Inflammatory macrophage treated with lipopolysaccharide for 4 hours (primary cell): ENCODE measurements at places on chromosomes 6 and 20.

DNA sequence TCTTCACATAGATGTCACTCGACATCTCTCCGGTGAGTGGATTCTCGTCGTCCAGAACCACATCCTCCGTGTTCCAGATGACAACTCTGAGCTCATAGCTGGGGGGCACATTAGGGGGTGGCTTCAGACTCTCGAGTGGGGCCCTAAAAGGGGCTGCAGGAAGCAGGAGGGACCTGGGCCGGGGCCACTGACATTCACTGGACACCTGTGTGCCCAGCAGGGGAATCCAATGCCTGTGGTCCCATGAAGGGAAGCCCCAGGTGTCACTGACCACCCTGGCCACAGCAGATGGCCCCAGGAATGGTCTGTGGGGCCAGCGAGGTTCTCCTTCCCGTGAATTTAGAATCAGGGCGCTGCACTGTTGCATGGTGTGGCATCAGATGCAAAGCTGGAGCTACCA is 18.7 kb downstream of the ERGIC3 start:
- no peak for DNase-seq

DNA sequence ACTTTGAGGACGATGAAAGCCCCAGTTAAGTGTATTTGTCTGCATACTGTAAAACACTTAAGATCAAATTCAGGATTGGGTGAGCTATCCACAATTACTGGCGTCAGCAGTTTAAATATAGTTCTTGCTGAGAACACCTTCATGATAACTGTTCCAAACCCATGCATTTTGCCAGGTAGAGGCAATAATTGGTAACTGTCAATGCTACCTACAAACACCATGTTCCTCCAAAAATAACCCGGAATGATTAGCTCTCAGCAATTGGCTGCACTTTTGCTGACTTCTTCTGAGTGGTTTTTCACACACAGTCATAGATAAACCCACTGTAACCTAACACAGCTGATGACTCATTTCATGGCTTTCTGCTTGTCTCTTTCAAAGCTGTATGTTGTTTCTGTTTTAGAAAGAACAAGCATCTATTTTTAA is 1358.6 kb upstream of the GJE1 start:
- DNase-seq = no peak

GRCh38 chr6:166244353-166245045 is 63.7 kb downstream of the PRR18 start:
- DNase-seq = no peak

DNA sequence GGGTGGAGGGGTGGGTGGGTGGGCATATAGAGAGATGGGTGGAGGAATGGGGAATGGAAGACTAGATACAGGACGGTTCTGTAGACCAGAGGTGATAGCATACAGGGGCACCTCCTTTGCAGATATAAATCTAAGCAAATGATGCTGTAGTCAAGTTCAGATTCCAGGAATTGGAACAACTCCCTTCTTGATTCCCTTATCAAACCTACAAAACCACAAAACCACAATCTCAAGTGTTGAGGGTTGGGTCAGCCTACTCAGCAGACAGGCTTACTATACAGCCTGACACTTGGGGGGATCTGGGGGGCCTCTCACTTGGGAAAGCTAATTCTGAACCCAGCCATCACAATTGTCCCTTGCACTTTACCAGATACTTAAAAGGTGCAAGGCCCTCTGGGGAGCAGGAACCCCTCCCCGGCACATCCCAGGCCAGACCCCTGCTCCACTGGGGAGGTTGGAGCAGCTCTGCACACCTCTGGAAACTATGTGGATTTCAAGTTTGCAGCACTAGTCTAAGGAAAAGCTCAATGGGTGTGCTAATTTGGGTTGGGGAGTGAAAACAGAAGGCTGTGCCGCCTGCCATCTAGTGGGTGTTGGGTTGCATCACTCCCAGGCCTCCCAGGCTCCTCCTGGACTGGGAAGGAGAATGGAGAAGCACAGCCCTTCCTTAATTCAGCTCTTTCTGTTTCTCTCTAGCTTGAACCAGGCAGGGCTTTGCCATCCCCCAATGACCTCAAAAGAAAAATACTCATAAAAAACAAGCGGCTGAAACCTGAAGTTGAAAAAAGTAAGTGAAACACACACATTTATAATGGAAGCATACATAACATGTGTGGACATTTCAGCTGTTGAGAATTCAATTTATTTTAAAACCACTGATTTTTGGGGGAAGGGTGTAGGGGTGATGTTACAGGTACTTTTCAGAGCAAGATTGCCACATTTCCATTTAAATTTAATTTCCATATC is 121.2 kb upstream of the LAMP5 start:
- DNase-seq = peak; percentile 92

- no peak for DNase-seq
Measured at GRCh38 chr6:100433726-100434435, 30.8 kb downstream of the SIM1 start.

DNA sequence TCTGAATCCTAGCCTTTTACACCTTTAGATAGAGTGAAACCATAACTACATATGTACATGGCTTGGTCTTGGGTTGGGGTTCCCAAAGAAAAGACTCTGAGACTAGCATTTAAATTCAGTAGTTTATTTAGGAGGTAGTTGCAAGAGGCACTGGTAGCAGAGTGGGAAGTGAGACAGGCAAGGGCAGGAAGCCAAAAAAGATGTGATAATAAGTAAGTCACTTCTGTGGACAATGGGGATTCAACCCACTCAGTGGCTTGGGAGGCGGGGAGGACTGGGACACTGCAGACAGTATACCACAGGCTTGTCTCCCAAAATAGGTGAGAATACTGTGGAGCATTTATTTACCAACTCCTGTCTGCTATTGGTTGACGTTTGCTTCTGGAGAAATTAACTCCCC is 131.9 kb downstream of the SLC24A3 start:
- peak; percentile 52 for DNase-seq

- no peak for DNase-seq
Measured at GRCh38 chr20:16381444-16381843, 191.8 kb downstream of the KIF16B start.

GRCh38 chr6:41677124-41677921 is 39.1 kb downstream of the MDFI start:
- DNase-seq = no peak

DNA sequence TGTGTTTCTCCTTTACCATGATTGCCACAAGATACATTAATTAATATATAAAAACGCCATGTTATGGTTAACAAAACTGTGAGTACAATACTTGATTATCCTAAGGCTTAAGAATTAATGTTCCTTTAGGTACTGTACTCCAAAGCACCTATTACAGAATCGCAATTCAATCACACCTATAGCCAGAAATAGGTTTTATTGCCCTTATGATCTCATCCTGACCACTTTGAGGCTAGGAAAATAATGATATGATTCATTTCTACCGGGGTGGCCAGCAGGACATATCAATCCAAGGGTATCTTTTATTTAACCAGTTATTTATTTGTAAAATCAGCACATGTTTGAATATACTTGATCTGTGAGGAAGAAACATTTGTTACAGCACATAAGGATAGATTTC is 396.6 kb upstream of the GJE1 start:
- DNase-seq = no peak

- DNase-seq = peak; percentile 78
Measured at GRCh38 chr20:19944772-19945459, 72.2 kb upstream of the NAA20 start.

GRCh38 chr6:106273087-106273486 is 52.5 kb downstream of the ATG5 start:
- no peak for DNase-seq

DNA sequence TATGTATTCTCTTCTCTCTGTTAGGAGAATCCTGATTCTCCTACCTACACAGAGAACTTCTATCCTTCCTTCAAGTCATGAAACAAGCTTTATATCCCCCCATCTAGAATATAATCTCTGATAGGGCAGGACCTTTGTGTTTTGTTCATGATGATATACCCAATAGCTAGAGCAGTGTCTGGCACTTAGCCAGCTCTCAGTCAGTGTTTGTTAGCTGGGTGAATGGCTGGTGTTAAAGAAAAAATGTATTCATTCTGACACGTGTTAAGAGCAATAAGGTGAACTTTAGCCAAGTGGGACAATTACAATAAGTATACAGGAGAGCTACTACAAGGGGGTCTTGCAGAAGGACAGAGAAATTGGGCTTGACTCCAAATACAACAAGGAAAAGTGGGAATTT is 34.3 kb upstream of the TNFRSF21 start:
- no peak for DNase-seq

- DNase-seq = no peak
Measured at GRCh38 chr20:44468044-44468782, 7.5 kb upstream of the TTPAL start.

- no peak for DNase-seq
Measured at GRCh38 chr6:169555971-169556617, 145.7 kb downstream of the WDR27 start.

DNA sequence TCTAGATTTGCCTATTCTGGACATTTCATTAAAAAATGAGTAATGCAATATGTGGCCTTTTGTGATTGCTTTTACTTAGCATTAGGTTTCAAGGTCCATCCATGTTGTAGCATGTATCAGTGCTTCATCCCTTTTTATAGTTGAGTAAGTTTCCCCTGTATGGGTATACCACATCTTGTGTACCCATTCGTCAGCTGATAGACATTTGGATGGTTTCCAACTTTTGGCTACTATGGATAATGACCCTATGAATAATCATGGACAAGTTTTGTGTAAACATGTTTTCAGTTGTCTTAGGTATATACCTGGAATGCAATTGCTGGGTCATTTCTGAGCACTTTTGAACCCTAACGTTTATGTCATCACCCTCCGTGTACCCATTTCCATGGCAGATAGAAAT is 15.4 kb downstream of the METTL24 start:
- no peak for DNase-seq

DNA sequence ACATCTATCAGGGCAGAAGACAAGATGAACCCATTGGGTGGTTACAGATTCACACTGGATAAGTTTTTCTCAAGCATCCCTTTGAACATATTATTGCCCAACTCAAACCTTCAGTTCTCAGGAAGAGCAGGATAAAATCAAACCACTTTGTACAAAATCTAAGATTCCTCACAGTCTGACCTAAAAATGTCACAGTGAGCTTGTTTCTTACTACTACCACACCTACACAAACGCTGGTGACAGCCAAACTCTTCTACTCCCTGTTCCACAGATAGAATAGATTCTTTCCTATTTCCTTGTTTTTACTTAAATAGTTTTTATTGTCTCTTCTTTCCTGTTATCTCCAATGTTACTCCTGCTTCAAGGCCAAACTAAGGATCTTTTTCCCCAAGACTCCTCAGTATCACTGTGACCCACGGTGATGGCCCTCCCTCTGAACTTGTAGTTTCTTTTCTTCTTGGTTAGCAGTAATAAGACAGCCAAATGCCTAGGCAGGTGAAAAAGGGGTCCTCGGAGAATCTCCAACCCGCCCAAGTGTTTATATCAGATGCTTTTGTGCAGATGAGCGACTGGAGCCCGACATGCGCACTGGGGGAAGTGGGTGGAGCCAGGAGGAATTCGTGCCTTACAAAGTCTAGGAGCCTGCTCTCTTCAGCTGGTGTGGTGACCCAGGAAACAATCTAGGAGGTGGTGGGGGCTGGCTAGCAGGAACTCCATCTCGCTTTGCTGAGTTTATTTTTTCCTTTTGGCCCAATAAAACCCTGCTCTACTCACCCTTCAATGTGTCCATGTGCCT is 53.4 kb downstream of the SEL1L2 start:
- no peak for DNase-seq

- no peak for DNase-seq
Measured at GRCh38 chr6:1789092-1789491, 179.4 kb downstream of the FOXC1 start.

GRCh38 chr20:63979229-63979556 is 249 bp downstream of the SAMD10 start:
- DNase-seq = no peak

GRCh38 chr6:101517632-101518031 is 124.1 kb downstream of the GRIK2 start:
- no peak for DNase-seq

GRCh38 chr6:64996301-64996700 is 710.7 kb downstream of the EYS start:
- no peak for DNase-seq

GRCh38 chr6:130781557-130781956 is 45.6 kb upstream of the SMLR1 start:
- no peak for DNase-seq

GRCh38 chr6:166947251-166947650 is 9.1 kb downstream of the RNASET2 start:
- DNase-seq = no peak

- DNase-seq = no peak
Measured at GRCh38 chr6:7918403-7918802, 7.8 kb upstream of the TXNDC5 start.

GRCh38 chr6:161254464-161255253 is 19.2 kb downstream of the AGPAT4 start:
- DNase-seq = no peak

DNA sequence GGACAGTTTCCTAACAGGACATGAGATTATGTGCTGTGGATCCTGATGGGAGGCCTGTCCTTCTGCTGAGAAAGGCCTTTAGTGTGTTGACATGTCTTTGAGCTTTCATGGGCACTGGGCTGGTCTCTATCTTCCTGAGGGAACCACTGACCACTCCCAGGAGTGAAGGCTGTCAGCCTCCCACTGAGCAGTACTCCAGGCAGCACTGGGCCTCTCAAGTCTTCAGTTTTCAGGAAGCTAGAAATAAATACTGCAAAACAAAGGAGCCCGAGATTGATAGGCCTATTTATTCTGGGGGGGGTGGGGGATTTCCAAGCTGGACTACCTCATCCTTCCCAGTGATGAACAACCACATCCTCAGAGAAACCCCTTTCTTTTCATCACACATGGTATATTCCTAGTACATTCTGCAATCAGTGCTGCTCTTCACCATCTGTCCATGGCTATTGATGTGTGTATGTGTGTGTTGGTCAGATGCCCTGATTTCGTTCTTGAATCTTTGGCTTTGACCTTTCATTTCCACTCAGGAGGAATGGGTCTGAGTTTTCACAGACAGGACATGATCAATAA is 180.9 kb upstream of the SPTLC3 start:
- no peak for DNase-seq

- no peak for DNase-seq
Measured at GRCh38 chr20:9838378-9839295, at the start of gene PAK5. Gene PAK5 (minus strand): TSS chr20:9839076. CDS start chr20:9644328, 194,748 bp downstream.

DNA sequence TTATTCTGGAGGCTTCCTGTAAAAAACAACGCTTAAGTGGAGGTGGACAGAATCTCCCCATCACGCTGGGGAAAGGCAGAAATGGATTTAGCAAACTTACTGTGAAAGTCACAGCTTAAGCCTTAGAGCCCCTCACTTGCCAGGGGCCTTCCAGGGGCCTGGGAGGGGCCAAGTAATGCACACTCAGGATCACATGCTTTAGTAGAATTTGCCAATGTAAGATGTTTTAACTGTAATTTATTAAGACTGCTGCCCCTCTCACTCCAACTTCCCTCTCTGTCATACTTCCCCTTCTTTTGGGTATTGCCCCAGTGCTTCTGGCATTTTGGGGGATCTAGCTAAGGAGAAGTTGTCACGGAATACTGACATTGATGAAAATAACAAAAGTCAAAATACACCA is 12.6 kb upstream of the ADA start:
- DNase-seq = peak; percentile 94

- DNase-seq = no peak
Measured at GRCh38 chr20:13526551-13526950, 112.2 kb downstream of the TASP1 start.

DNA sequence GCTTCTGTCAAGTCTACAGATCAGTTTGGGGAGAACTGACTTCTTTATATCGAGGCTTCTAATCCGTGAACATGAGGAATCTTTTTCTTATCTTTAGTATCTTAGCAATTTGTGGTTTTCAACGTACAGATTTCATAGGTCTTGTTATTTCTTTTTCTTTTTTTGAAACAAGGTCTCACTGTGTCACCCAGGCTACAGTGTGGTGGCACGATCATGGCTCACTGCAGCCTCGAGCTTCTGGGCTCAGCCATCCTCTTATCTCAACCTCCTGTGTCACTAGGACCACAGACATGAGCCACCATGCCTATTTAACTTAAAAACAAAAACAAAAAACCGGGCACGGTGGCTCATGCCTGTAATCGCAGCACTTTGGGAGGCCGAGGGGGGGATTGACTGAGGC is 29.3 kb downstream of the DNAJC5 start:
- DNase-seq = no peak
